ENCODE measurements at places on chromosomes 13 and 19.

- DNase-seq = peak; percentile 84
Observed at GRCh38 chr19:48398375-48399235, 5.1 kb downstream of the GRIN2D start.

DNA sequence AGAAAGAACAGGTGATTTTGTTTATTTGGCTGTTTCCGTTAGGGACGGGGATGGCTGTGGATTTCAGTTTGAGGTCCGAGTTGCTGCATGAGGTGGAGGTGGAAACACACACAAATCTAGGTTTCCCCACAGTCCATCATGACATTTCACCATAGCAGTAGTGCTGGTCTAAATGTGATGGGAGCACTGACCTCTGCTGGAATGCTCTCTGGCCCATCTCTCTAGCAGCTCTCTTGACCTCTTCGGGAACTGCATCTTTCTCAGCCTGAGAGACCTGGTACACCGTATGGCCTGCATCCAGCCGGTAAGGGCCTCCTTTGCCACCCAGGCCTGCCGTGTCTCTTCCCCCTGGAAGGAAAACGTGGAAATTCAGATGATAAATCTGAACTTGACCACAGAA lies 154.0 kb downstream of the RGCC start:
- no peak for DNase-seq

DNA sequence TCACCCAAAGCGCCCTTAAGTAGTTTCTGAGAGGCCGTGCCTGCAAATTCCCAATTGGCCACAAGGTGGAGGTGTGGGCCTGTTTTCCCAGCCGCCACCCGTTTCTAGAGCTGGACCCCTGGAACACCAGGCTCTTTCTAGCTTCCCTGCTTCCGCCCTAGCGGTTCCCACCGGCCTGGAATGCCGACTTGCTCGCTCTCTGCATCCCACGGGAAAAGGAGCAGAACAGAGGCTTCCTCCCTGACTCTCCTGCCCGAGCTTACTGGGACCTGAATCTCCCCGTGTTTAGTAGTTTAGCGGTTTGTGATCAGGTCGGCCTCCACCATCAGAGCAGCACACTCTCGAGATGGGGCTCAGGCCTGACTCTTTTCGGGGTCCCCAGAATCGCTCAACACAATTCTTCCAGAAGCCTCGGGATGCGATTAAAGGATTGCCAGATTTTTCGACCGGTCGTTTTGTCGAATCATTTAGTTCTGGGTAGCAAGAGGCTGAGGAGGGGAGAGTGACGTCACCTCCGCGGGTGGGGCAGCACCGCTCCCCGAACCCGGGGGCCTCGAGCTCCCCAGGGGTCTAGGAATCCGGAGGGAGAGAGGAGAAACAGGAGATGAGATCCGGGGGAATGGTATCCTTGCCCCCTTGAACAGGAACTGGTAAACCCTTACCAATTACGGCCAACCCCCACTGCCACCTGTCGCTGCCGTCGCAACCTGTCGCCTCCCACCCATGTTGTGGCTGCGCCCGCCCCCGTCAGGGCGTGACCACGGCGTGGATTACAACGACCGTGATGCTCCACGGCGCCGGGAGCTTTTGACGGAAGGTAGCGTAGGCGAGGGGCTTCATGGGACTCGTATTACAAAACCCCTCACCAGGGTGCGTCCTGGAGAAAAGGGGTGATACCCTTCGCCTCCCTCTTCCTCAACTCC lies 8.0 kb downstream of the NAPSA start:
- peak; percentile 68 for DNase-seq

- DNase-seq = no peak
Observed at GRCh38 chr13:111909501-111909900, 157.4 kb upstream of the SOX1 start.

GRCh38 chr19:58409010-58409790 lies 751 bp downstream of the ZNF584 start:
- DNase-seq = peak; percentile 53

GRCh38 chr13:30832845-30833332 lies 73.2 kb upstream of the MEDAG start:
- peak; percentile 47 for DNase-seq

GRCh38 chr13:106534639-106535551 lies 567 bp downstream of the EFNB2 start:
- DNase-seq = peak; percentile 34

GRCh38 chr13:78826312-78826711 lies 167.4 kb upstream of the OBI1 start:
- DNase-seq = no peak

- DNase-seq = no peak
Observed at GRCh38 chr19:19661675-19662251, 1.7 kb downstream of the ATP13A1 start.

GRCh38 chr13:25062479-25062878 lies 33.5 kb upstream of the PABPC3 start:
- DNase-seq = no peak

GRCh38 chr13:60268203-60268555 lies 104.5 kb upstream of the DIAPH3 start:
- no peak for DNase-seq

DNA sequence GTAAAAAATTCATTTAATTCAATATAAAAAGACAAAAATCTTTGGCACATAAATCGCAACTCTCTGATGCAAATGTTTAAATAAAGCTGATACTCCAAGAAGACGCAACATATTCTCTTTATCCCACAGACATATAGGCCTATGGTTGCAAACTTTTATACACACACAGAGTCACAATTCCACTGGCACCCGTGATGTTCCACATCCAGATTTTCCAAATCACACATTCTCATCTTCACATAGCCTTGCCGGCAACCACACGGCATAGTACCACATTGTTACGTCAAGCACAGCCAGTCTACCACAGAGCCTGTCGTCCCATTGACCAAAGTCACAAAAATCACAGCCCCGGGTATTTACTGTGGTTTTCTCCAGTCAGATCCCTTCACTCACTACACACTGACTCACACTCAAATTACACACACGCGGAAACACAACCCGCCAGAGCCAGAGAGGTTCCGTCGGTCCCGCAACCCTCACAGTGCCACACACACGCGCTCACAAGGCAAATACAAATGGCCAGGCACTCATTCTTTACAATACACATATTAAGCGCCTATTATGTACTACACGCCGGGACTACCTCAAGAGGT lies 546 bp upstream of the ZNF546 start:
- peak; percentile 68 for DNase-seq

GRCh38 chr13:52405767-52406494 lies at the start of gene THSD1:
TSS of gene THSD1 (minus strand) at chr13:52406172. CDS start at chr13:52402600, 3,572 bp downstream.
- DNase-seq = peak; percentile 64

- no peak for DNase-seq
Observed at GRCh38 chr13:32033744-32034143, 2.2 kb downstream of the FRY start.

GRCh38 chr13:53014495-53015443 lies 13.8 kb upstream of the OLFM4 start:
- DNase-seq = no peak

- no peak for DNase-seq
Observed at GRCh38 chr13:79918620-79919019, 422.3 kb downstream of the SPRY2 start.

GRCh38 chr13:77387607-77388200 lies 60.8 kb upstream of the MYCBP2 start:
- DNase-seq = no peak

DNA sequence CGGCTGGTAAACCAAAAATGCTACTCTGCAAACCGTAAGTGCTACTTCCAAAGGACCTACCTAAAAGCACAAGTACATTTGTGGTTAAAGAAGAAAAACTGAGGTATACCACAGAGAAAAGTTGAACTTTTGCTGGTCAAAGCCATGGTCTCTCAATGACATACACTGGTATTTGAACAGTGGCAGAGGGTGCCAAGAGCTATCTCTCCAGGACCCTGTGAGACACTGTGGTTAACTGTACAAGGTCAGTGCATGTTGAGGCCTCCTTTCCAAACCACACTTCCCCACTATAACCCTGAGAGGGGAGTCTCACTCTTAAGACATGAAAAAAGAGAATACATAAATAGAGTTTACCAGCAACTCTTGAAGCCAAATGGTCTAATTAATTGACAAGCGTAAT lies 49.5 kb downstream of the COL4A1 start:
- no peak for DNase-seq

DNA sequence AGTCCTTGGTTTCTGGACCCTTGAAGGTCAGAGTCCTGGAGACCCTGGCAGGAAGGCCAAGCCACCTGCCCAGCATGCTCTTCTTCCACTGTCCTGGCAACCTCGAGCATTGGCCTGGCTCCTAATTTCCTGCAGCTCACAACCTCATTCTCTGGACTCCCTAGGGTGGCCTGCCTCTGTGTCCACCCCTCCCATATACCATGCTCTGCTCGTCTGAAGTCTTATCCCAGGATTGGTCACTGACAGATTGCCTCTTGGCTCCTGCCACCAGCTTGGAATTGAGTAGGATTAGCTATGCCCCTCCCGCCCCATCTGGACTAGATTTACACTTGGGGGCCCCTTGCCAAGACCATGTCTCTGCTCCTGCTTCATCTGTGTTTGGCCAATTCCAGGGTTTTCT lies 17.1 kb upstream of the WASF3 start:
- no peak for DNase-seq

GRCh38 chr13:80881942-80882445 lies 541.1 kb upstream of the SPRY2 start:
- no peak for DNase-seq

GRCh38 chr19:31448221-31448657 lies 99.0 kb upstream of the TSHZ3 start:
- peak; percentile 86 for DNase-seq

DNA sequence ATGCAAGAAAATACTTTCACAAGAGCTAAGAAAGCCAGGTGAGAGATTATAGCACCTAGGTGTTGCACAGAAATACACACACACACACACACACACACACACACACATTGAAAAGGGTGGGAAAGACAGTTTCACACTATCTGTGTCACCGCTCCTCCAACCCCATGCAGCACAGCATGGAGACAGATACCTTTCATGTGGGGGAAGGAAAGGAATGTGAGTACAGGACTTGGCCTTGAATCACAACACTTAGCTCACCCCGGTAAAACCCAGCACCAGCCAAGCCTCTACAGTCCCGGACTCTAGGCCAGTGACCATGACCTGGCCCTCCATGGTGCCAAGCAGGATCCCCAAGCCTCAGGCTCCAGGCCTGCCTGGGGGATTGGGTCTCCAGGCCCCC lies 462.0 kb upstream of the SPRY2 start:
- DNase-seq = no peak

- peak; percentile 95 for DNase-seq
Observed at GRCh38 chr19:39372047-39372802, 18.7 kb downstream of the PAF1 start.

- DNase-seq = peak; percentile 62
Observed at GRCh38 chr13:79541426-79542049, 60.6 kb downstream of the NDFIP2 start.

GRCh38 chr13:88802886-88803285 lies 1131.7 kb downstream of the SLITRK5 start:
- DNase-seq = no peak

DNA sequence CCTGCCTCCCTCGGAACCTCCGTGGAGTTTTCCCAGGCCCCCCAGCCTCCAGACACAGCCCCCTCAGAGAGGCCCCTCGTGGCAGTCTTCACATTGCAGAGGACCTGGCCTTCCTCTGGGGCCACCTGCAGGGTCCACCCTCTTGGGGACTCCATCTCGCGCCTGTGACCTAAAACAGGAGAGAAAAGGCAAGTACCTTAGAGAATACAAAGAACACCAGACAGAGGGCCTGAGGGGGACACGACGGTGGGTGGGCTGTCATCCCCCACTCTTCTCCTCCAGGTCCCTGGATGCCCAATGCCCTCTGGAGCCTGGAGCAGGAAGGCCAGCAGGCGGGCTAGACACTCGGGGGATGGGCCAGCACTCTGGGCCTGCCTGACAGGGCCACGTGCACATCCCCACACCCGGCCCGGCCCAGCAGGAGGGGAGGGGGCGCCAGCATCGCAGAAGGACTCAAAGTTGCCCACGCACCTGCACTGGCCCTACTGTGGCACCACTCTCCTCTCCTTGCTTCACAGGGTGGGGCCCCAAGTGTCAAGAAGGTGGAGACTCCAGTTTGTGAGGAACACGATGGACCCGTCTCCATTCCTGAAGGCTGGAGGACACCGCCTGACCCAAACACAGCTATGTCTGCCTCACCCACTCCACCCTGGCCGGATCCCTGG lies 4.3 kb upstream of the A1BG start:
- DNase-seq = no peak

All from EL (cell line).